ENCODE measurements at places on chromosomes 7 and 10.

GRCh38 chr7:116211913-116212596, 1.7 kb downstream of the TES start:
- no peak for DNase-seq

- no peak for DNase-seq
Observed at GRCh38 chr10:84842593-84842992, 514.2 kb downstream of the CCSER2 start.

DNA sequence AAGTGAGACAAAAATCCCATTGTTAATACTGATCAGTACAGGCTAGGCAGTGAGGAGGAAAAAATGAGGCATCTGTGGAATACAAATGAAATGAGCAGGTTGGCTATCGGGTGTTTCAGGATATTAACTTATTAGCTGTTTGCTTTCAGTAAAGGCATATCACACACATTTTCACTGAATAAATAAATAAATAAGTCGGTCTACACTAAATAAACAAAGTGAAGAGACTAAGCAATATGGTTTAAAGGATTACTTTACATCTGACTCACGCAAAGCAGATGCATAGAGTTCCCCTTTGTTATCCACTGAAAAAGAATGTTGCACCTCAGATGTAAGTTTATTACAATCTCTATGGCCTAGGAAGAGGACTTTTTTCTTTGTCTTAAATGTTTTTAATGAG, 6.3 kb upstream of the SEMA3A start:
- DNase-seq: no peak

- DNase-seq: no peak
Observed at GRCh38 chr7:39265641-39266591, 288.2 kb downstream of the POU6F2 start.

GRCh38 chr10:121694327-121694965, 96.2 kb upstream of the FGFR2 start:
- no peak for DNase-seq

DNA sequence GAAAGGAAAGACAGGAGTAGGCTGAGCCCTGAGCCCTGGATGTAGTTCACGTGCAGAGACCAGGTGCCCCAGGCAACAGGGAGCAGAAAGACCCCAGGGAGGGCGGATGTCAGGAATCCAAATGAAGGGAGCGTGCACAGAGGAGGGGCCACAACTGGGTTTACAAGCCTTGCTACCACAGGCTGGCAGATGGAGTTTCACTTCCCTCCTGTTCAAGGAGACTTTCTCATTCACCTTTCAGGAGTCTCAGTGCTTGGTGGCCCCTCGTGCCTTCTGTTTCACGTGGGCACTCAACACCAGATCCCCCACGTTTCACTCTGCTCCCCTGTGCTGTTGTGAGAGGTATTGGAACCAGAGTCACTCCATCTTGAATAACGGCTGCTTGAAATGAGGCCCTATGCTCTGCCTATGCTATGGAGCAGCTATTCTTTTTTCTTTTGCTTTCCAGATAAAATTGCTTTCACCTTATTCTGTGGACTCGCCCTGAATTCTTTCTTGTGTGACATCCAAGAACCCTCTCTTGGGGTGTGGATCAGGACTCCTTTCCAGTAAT, 601.4 kb upstream of the IGFBP3 start:
- no peak for DNase-seq

DNA sequence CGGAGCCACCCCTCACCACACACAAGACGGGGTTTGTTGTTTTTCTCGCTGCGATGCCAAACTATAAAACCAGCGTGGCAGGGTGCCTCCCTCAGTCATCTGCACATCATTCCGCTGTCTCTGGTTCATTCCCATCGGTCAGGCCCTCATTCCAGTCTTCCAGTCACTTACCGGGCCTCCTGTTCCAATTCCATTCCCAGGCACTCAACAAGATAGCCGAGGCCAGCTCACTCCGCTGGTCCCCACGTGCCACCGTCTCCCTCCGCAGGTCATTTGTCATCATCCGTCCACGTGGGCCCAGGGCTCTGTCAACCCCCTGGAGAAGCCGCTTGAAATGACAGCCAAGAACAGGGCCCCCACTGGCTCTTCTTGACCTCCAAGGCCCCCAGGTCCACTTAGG, 6.1 kb upstream of the TMEM184A start:
- no peak for DNase-seq

GRCh38 chr7:26865094-26865388, 651 bp upstream of the SKAP2 start:
- DNase-seq: no peak

DNA sequence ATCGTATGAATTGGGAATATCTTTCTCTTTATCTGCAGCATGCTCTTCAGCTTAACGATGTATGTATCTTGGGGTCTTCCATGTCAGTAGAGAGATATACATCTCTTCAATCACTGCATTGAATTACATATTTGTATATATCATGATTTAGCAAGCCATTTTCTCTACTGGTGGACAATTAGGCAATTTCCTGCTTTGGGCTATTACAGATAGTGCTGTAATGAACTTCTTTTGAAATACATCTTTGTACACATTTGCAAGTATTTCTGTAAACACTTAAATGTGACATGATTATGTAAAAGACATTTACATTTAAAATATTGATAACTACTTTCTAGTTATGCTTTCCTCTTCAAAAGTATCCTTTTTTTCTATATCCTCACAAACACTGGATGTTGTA, 199.0 kb downstream of the PPP1R9A start:
- DNase-seq: no peak

DNA sequence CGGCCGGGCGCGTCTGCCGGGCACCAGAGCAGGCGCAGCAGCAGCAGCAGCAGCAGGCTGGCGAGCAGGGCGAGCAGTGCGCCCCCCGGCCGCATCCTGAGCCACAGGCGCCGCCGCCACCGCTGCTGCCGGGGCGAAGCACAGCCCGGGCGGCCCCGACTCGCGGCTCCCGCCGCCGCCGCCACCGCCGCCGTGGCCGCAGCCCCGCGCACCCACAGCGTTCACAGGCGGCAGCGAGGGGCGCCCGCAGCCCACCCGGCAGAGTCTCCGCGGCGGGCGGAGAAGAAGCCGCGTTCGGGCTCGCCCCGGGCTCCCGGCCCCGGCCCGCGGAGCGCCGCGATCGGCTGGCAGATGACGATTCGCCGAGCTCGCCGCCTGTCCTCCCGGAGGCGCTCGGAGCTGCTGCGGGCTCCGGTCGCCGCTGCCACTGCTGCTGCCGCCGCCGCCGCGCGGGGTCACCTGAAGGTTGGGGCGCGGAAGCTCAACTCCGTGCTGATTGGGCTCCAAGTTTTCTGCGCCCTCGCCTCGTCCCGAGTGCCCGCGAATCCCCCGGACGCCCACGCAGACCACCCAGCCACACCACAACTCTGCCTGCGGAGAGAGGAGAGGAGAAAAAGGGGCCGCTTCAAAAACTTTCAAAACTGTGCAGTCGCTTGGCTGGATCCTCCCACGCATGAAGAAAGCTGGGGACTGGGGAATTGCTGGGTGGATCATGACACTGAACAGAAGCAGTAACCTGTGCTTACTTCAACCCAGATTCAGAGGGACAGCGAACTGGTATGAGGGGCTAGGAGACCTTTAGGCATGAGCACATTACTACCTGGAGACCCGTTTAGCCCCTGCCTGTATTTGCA, at the start of gene ST8SIA6:
TSS of gene ST8SIA6 (minus strand) at position 435 of the 854 bp plus-strand sequence. CDS start at position 95, 340 bp downstream.
- DNase-seq: no peak

GRCh38 chr10:86091216-86091615, 275.4 kb downstream of the GRID1 start:
- DNase-seq: no peak

- DNase-seq: no peak
Observed at GRCh38 chr10:5547681-5547930, 22.8 kb downstream of the CALML3 start.

DNA sequence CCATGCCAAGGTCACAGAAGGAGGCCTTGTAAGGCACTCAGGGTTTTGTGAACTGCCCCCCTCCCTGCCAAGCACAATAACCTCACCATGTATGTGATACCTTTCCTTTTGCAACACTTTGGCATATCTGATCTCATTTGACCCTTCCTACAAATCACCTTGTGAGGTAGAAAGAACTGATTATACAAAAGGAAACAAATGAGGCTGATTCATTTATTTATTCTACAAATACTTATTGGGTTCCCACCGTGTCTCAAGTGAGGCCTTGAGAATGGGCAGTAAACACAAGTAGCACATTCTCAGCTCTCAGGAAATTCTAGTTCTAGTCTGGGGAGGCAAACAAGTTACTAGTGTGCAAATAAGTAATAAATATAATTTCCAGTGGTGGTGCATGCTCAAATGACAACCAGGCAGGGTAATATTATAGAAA, 19.6 kb downstream of the PLCE1 start:
- DNase-seq: no peak

DNA sequence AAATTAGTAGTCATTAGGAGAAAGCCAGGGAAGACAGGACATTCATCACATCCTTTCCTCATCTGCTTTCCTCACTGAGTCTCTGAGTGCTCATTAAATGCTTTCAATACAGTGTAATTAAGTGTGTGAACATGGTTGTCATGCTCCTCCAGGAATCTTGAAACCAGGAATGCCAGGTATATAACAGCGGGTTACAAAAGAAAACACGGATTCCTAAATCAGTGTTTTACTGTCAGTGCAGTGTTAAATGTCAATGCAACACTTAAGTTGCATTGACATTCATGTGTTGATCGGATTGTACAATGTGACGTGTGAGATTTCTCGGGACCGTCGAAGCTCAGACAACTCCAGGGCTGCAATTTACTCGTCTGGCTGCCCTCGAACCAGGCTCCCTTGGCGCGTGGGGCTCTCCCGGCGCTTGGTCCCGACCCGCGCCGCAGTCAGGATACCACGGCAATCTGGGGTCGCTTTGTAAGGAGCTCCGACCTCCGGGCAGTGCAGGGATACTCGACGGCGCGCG, 455 bp upstream of the SPAG6 start:
- no peak for DNase-seq

DNA sequence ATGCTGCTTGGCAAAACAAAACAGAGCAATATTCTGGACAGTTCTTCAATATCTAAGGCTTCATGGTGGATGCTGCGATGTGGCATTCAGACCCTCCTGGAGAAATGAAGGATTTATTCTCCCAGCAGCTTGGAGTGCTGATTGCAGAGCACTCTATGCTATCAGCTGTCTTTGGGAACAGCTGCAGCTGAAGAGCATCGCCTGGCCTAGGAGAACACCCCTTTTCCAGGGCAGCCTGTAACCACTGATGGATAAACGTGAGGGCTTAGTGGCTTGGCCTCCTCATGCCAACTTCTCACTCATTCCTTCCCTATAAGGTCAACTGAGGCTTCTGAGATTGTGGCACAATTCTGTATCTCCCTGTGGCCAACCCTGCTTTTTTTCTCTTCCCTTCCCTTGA, 638.1 kb upstream of the CNTNAP2 start:
- no peak for DNase-seq

DNA sequence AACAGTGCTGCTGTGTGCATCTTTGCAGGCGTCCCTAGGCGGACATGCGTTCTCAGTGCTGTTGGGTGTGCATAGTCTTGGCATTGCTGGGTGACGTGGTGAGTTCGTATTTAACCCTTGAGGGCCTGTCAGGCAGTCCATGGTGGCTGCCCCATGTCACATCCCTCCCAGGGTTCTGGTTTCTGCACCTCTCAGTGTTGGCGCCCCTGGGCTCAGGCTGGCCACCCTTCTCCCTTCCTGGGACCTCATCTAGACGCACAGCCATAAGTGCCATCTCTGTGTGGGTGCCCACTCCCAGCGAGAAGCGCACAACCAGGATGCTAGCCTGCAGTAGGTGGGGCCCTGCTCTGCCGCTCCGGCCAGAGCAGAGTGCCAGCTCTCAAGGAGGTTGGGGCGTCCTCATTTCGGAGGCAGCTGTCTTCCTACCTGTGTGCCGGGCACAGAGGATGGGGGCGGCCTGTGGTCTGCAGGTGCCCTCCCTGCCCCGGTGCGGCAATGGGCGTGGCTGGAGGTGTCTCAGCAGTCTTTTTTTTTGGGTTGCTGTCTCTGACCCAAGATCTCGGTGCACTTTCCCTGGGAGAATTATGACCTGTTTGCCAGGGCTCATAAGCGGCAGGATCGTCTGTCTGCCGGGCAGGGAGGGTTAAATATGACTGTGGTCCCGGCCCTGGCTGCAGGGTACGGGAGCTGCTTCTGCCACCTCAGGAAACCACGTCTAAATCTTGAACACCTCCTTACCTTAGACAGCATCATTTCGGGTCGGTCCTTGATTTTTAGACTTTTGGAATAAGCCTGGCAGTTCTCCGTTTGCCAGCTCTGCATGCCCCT, 6.5 kb downstream of the INPP5A start:
- no peak for DNase-seq

- no peak for DNase-seq
Observed at GRCh38 chr10:11086177-11086840, 68.6 kb downstream of the CELF2 start.

- DNase-seq: no peak
Observed at GRCh38 chr7:41058986-41059741, 643.7 kb downstream of the INHBA start.

GRCh38 chr10:69710008-69710888, 80.2 kb downstream of the FAM241B start:
- no peak for DNase-seq

DNA sequence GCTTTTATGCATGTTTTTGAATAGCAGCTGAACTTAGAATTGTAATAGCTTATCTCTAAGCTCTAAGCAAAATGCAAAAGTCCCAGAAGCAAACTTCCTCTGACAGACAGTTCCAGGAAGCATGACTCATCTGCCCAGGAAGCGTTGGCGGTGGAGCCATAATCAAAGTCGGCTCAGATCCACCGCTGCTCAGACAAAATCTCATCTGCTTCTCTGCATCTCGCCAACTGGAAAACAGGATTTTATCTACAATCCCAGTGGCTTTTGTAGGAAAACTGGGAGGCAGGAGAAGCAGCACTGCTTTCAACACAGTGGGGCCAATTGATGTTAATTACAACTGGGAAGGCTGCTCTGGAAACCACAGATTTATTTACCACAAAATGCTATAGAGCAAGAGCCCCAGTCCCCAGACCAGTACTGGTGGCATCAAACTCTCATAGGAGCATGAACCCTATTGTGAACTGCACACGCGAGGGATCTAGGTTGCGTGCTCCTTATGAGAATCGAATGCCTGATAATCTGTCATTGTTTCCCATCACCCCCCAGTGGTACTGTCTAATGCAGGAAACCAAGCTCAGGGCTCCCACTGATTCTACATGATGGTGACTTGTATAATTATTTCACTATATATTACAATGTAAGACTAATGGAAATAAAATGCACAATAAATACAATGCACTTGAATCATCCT, 99.9 kb downstream of the CUBN start:
- peak; percentile 63 for DNase-seq

GRCh38 chr7:92790992-92791391, 45.4 kb downstream of the CDK6 start:
- DNase-seq: no peak

DNA sequence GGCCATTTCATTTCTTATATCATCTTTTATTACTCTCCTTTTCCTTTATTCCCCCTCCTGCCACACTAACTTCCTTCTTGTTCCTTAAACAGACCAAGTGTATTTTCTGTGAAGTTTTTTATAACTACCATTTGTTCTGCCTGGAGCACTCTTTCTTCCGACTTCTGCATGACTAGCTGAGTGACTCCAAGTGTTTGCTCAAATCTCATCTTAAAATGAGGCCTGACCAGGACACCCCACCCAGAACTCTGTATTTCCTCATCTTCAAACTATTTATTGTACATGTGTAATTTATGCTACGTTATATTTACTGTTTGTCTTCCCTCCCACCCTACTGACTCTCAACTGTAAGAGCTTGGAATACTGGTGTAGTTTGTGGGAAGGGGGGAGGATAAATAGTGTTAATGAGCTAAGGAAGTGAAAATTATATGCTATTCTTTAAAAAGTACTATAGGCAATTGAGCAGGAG, 3.2 kb downstream of the MINDY3 start:
- DNase-seq: no peak

- DNase-seq: no peak
Observed at GRCh38 chr7:85489498-85489897, 302.6 kb upstream of the SEMA3D start.
